ENCODE measurements at places on chromosomes 1 and 21.

- no peak for DNase-seq
Observed at GRCh38 chr1:3250624-3251023, 181.6 kb downstream of the PRDM16 start.

- DNase-seq, result no peak
Observed at GRCh38 chr1:93668951-93669350, 12.7 kb downstream of the BCAR3 start.

- no peak for DNase-seq
Observed at GRCh38 chr1:214660900-214661299, 57.9 kb downstream of the CENPF start.

- no peak for DNase-seq
Observed at GRCh38 chr1:29785137-29785527, 548.8 kb downstream of the PTPRU start.

DNA sequence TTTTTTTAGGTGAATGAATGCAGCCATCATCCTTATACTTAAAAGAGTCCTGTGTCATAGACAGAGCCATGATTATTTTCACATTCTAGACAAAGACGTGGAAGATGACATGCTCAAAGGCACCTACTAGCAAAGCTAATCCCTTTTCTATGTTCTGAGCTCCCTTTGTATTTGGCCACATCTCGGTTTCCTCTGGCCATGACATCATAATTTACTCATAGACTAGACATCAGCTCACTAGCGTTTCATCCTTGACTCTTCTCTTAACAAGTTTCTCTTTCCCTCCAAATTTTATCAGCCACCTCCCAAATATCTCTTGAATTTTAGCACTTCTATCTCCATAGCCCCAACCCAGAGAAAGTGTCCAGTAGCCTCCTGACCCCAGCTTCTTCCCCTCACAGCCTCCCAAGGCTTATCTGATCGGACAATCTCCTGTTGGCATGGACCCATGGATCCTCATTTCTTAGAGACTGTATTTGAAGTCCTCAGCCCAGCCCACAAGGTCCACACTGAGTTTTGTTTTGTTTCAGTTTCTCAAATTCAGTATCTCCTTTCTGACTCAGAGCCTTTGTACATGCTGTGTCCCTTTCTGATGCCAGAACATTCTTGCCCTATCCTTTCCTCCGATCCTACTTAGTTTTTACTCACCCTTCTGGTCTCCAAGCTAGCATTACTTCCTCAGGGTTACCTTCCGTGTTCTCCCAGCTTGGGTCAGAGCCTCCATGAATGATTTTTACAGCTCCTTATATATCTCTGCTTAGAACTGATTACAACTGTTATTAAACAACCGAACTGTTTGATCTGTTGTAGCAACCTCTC is 33.0 kb upstream of the EPS8L3 start:
- DNase-seq, result no peak

DNA sequence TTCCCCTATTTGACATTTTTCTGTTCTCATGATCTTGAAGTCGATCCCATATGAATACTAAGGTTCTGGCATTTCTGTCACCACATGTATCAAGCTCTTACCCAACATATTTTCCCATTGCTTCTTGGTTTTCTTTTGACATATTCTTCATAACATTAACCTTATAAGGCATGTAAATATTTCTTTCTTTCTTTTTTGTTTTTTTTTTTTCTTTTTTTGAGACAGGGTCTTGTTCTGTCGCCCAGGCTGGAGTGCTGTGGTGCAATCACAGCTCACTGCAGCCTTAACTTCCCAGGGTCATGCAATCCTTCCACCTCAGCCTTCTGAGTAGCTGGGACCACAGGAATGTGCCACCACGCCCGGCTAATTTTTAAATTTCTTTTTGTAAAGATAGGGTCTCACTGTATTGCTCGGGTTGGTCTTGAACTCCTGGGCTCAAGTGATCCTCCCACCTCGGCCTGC is 33.1 kb upstream of the ERRFI1 start:
- DNase-seq, result no peak

DNA sequence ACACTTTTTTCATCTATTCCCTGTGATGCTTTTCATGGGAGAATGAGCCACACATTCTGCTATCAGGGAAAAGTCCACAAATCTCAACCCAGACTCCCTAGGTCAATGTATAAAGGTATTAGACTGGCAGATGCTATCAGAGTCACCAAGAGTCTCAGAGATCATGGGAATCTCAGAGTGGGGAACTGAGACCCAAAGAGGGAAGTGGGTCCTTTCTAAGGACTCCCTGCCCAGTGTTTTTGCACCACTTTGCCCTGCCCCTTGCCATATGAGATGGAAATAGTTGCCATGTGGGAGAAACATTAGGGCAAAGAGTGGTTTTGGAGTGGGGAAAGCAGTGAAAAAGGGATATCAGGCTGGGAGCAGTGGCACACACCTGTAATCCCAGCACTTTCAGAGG is 19.1 kb upstream of the AZIN2 start:
- no peak for DNase-seq

DNA sequence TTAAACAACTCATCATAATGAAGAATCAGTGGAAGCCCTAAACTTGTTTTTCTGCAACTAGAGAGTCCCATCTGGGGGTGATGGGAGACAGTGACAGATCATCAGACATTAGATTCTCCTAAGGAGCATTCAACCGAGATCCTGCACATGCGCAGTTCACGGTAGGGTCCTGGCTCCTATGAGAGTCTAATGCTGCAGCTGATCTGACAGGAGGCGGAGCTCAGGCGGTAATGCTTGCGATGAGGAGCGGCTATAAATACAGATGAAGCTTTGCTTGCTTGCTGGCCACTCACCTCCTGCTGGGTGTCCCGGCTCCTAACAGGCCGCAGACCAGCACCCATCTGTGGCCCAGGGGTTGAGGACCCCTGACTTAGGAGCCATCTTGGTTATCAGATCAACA is 247.2 kb downstream of the FMN2 start:
- no peak for DNase-seq

DNA sequence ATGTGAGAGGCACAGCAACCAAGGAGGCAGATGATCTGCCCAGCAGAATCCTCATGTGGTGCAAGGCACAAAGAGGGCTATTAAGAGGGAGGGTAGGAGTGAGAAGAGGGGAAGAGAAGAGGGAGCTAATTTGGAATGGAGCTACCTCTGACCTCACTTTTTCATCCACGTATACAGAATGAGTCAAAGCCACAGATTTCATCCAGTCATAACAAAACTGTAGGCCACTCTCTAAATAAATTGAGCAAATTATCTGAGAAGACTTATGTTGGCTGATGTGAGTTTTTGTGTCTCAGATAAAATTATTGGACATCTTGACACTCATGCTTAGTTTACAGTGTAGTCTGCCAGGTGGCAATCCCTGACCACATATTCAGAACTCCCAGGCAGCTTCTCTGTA is 325.6 kb downstream of the TTLL7 start:
- DNase-seq, result no peak

DNA sequence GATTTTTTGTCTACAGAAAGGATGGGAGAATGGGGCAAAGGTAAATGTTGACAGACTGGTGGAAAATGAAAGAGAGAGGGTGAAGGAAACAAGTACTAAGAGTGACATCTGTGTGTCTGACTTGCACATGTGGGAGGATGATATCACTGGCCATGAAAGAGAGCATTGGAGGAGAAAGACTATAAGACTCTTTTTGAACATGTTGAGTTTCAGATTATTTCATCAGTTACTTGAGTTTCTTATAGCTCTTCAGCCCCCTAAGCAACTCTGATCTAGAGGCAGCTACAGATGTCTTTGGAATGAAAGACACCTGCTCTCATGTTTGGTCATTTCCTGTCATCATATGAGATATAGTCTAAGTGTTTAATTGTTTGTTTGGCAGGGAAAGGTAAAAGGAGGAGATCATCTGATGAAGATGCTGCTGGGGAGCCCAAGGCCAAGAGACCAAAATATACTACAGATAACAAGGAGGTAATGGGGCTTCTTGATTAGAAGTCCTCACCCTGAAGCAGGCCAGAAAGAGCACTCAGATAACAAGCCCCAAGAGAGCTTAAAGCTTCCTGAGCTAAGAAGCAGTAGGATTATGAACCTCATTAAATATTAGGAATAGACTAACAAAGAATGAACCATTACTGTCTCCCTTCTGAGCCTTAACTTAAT is 4.5 kb downstream of the POLR3C start:
- no peak for DNase-seq
